ENCODE measurements at places on chromosomes 3 and 15.

- no peak for DNase-seq
Measured at GRCh38 chr3:191139736-191140135, 59.3 kb upstream of the OSTN start.

- DNase-seq: no peak
Measured at GRCh38 chr15:85800478-85801123, 5.9 kb upstream of the KLHL25 start.

DNA sequence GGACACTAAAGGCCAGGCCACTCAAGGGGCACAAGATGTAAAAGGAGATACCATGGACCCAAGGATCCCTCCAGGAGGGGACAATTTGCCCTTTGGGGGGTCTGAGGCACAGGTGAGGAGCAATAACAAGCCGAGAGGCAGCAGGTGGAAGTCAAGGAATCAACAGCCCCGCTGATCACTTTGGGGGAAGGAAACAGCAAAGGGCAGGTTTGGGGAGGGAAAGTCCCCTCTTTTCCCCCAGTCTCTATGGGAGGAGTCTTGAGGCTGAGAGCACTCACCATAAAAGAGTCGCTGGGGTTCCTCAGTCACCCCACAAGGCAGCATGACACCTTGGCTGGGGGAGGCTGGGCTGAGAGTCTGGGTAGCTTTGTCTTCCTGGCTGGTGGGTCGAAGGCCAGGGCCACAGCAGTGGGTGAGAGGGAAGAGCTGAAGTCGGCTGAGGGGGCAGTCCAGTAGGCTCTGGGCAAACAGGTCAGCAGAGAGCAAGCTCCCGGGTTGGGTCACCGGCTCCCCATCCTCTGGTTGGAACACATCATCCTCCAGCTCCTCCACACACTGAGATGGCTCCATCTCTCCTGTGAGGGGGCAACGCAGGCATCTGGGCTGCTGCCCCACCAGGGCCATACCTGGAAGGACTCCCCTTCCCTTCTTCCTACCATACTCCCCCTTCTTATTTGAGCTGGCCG, 3.0 kb downstream of the BMF start:
- no peak for DNase-seq

- DNase-seq: no peak
Measured at GRCh38 chr3:101633186-101633585, 43.7 kb downstream of the ZBTB11 start.

GRCh38 chr3:11581237-11582190, 62.2 kb downstream of the VGLL4 start:
- no peak for DNase-seq

DNA sequence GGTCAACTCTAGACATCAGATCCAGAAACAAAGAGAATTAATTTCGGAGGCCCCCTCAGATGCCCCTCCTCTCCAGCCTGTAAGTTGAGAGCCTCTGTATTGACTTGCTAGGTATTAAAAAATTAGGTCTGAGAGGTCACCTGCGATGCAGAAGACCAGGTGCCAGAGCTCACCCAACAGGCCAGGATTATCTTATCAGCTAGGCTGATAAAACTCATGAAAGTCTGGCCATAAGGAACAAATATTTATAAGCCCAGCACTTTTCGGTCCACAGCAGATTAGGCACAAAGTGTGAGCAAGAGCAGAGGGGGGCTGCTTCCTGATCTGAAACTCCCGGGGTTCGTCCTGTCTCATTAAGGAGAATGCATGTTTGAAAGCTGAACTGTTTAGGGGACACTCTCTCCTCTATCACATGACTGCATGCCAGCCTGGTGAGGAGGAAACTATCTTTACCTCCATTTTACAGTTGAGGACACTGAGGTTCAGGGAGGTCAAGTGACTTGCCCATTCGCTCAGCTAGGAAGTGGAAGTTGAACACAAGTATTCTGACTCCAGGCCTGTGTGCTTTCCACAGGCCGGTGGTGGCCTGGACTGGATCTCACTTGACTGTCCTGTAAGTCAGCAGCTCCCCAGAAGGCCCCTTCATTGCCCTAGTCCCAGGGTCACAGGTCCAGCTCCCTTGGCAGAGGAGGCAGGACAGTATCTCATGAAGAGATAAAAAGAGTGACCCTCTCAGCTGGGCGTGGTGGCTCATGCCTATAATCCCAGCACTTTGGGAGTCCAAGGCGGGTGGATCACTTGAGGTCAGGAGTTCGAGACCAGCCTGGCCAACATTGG, 39.6 kb upstream of the MAGEF1 start:
- DNase-seq: no peak

DNA sequence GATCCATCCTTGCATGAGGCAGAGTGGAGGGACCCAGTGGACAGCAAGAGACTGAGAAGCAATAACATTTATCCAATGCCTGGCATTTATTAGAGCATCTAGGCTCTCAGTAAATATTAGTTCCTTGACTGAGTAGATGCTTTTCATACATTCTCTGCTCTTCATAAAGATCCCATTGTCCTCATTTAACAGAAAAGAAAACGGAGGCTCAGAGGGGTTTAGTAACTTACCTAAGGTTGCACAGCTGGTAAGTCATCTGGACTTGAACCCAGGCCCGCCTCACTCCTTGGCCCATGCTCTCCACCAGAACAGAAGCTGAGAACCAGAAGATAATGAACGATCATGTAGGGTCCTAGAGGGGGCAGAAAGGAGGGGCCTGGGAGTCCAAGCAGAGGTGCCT, 52.2 kb upstream of the SEC22A start:
- no peak for DNase-seq

All from cortex of kidney (tissue), 1 donor.